SJSA1 (cell line): ENCODE measurements at places on chromosomes 7 and 10. TPM values are rescaled to one million over a fixed set of nuclear protein-coding genes. Genes with fewer than 3 reads are reported as not detected.

Gene CHAT
- not detected in 2 replicates for total RNA-seq

Gene LIPM
- total RNA-seq: not detected in 2 replicates

Gene GALNT17
- total RNA-seq: not detected in 2 replicates

Gene CTAGE8
- not detected in 2 replicates for total RNA-seq

Gene ADAM22
- total RNA-seq: 0.06 and 0.29 TPM in 2 replicates

Gene TMEM270
- total RNA-seq: not detected in 2 replicates

Gene STOX1
- 0.39 and 1.6 TPM in 2 replicates for total RNA-seq

Gene ABCA13
- 4.5 and 6.7 TPM in 2 replicates for total RNA-seq

Gene BLNK
- total RNA-seq: not detected in 2 replicates

Gene IL2RA
- total RNA-seq: 4.6 TPM in 1 of 2 replicates, not detected in the other

Gene TMEM196
- total RNA-seq: not detected in 2 replicates

Gene SHH
- not detected in 2 replicates for total RNA-seq

Gene VWA2
- total RNA-seq: not detected in 2 replicates

Gene TUBB8
- total RNA-seq: 0.28 and 0.68 TPM in 2 replicates

Gene GPR85
- total RNA-seq: 2.3 and 7.1 TPM in 2 replicates

Gene CABCOCO1
- 2.2 TPM in 1 of 2 replicates, not detected in the other for total RNA-seq

Gene LRMDA
- not detected in 2 replicates for total RNA-seq

Gene SYT15B
- total RNA-seq: 1.0 and 9.3 TPM in 2 replicates

Gene CYP2C19
- not detected in 2 replicates for total RNA-seq

Gene CTAGE6
- not detected in 2 replicates for total RNA-seq

Gene ADAMTS14
- total RNA-seq: 0.66 and 1.2 TPM in 2 replicates

Gene COBL
- total RNA-seq: not detected in 2 replicates

Gene PPP1R9A
- total RNA-seq: not detected in 2 replicates

Gene ZNF25
- 5.2 and 9.3 TPM in 2 replicates for total RNA-seq

Gene NRAP
- total RNA-seq: not detected in 2 replicates

Gene AKR1C8
- total RNA-seq: 0.16 TPM in 1 of 2 replicates, not detected in the other

Gene ENKUR
- not detected in 2 replicates for total RNA-seq

Gene CYP17A1
- total RNA-seq: not detected in 2 replicates

Gene TRIM73
- 0.39 and 0.75 TPM in 2 replicates for total RNA-seq
